ENCODE measurements at places on chromosomes 12 and 14.

DNA sequence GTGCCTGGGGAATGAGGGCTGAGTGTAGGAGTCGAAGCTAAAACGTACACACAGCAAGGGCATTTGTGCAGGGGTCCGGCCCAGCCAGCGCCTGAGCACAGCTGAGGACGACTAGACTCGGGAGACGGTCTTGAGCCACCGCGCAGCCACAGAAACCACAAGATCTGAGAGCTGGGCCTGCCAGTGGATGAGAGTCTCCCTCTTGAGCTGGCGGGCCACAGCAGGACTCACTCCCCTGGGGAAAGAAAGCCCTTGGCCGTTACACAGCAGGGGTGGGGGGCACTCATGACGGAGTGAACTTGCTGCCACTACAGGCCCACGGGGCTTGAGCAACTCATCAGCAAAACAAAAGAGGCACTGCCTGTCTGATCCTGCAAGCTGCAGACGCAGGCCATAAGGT lies 23.0 kb downstream of the STX2 start:
- DNase-seq: no peak

- no peak for DNase-seq
These were observed 139.2 kb downstream of the KICS2 start for GRCh38 chr12:64082866-64083268.

DNA sequence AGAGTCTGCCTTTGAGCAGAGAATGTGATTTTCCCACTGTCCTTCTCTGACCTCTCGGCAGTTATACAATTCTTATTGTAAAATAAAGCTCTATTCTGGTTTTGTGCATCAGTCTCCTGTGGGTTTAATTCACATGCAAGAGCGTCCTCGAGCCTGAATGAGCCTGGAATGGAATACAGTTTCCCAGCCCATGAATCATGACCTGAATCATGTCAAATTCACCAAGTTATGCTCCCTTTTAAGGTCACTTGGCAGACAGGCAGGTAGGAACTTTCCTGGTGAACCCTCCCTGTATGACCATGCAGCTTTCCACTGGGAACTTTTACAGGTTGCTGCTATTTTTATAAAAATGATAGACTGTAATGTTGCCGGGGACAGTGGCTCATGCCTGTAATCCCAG lies 41.7 kb downstream of the BICD1 start:
- DNase-seq: no peak

DNA sequence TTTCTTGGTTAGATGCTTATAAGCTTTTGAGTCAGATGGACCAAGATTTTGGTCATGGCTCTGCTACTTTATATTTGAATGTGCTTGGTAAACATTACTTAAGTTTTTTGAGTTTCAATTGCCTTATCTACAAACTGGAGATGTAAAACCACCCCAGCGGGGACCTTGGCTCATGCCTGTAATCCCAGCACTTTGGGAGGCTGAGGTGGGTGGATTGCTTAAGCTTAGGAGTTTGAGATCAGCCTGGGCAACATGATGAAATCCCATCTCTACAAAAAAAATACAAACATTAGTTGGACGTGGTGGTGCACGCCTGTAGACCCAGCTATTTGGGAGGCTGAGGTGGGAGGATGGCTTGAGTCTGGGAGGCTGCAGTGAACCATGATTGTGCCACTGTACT lies 11.2 kb downstream of the NECAP1 start:
- no peak for DNase-seq

GRCh38 chr12:116303929-116304328 lies 26.4 kb upstream of the MED13L start:
- DNase-seq: no peak

- no peak for DNase-seq
These were observed 469.8 kb downstream of the BCAT1 start for GRCh38 chr12:24479131-24479530.

DNA sequence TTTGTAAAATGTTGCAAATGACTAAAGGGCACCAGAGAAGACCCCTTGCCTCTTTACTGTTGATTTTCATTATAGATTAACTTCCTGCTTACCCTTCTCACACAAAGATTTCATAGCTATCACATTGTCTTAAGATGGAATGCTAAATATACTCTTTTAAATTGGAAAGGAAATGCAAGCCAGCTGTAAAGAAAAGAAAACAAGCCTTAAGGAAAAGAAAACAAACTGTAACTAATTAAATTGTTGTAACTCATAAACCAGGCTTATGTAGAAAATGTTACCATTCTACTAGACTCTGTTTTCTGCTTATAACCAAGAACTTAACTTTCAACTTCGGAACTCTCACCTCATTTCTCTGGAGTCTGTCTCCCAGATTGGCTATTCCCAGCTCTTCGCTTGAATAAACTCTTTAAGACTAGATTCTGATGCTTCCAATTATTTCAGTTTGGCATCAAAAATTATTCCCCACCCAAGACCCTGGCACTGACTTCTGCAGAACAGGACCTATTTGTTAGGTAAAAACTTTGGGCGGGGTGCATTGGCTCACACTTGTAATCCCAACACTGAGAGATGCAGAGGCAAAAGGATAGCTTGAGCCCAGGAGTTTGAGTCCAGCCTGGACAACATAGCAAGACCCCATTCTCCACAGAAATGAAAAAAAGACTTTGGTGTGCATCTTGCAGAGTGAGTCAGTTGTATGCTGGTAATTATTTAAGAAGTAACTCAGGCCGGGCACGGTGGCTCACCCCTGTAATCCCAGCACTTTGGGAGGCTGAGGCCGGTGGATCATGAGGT lies 36.6 kb upstream of the CIT start:
- DNase-seq: no peak

DNA sequence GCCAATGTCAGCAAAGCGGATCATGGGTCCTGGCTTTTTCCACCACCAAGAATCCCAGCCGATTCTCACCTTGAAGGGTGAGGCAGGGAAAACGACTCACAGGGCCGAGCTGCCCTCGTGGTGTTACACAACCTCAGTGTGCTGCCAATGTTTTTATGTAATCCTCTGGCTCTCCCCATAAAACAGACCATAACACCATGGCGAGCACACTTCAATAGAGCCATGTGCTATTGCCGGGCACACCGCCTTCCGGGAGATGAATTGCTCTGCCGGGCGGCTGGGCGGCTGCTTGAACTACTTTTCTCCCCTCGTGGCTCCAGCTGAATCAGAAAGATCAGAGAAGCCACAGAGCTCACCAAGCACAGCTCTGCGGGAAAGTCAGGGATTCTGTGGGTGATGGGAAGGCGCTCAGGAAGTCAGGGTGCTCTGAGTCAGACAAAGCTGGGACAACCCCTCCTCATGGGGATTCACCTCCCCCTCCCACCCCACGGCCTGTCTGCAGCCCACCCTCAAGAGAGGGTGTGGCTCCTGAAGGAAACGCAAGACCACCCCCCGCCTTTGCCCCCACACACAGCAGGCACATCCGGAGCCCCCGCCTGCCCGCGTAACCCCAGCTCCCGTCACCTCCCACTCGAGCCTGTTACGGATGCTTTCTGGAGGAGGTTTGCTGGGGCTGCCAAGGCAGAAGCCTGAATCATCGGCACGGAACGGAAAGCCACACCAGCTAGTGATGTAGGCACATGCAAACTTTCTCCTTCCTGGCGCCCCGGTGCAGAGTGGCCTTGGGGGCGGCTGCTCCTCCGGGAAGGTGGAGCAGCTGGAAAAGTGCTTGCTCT lies 1.8 kb downstream of the GALNT9 start:
- no peak for DNase-seq

- no peak for DNase-seq
These were observed 119.2 kb downstream of the TRMT5 start for GRCh38 chr14:60861545-60862140.

DNA sequence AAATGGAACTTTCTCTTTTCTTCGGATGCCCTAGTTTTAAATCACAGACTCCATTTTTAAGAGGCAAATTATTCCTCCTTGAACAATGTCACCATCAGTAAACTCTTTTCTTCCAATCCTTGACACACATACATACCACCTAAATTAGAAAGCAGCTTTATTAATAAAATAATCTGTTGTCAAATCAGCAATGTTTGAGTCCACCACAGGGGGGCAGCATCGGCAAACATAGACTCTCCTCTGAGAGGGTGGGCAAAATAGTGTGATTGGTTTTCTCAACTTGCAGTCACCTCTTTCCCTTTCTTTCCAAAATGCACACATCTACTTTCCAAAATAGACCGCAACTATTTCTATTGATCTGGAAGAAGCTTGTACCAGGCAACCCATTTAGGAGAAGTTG lies 438.4 kb upstream of the OR4E1 start:
- no peak for DNase-seq

DNA sequence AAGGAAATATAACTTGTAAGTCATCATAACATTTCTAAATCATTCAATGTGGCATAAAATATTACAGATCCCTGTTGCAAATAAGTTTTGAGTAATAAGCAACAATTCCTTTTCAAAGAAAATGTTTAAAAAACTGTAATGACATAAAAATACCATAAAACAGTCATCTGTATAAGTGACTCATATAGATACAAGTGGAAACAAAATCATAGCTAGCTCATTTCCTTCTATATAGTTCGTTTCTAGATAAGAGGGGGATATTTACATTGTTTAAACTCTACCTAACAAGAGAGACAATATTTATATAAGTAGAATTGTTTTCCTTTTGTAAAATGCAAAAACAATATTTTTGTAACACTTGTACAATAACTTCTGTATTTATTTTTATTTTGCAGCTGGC lies 148.9 kb downstream of the GRIP1 start:
- no peak for DNase-seq

GRCh38 chr14:51780741-51781140 lies 79.7 kb upstream of the GNG2 start:
- no peak for DNase-seq

GRCh38 chr12:53290661-53291060 lies 4.7 kb upstream of the PFDN5 start:
- no peak for DNase-seq

- DNase-seq: no peak
These were observed 27.0 kb downstream of the ZCRB1 start for GRCh38 chr12:42298887-42299286.

GRCh38 chr12:124786061-124786964 lies 77.4 kb downstream of the SCARB1 start:
- no peak for DNase-seq

GRCh38 chr12:16198884-16199283 lies 78.6 kb downstream of the SLC15A5 start:
- DNase-seq: no peak

DNA sequence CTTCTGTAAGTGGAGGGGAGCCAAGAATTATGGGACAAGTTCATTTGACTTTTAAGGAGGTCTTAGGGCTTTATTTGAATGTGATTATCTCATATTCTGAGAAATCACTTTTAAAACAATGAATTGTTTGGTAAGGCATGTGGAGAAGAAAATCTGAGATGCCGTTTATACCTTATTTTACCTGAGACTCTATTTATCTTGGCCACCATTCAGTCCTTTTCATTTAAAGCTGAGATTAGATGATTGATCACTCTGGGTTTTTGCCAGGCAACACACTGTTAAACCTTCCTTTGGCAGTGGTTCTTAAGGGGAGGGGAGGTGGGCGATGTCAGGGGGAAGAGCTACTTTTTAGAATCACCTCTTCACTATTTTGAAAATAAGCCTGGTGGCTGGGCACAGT lies 11.4 kb downstream of the CAND1 start:
- DNase-seq: peak; percentile 22

GRCh38 chr12:100024974-100025555 lies 40.3 kb upstream of the ANKS1B start:
- no peak for DNase-seq

DNA sequence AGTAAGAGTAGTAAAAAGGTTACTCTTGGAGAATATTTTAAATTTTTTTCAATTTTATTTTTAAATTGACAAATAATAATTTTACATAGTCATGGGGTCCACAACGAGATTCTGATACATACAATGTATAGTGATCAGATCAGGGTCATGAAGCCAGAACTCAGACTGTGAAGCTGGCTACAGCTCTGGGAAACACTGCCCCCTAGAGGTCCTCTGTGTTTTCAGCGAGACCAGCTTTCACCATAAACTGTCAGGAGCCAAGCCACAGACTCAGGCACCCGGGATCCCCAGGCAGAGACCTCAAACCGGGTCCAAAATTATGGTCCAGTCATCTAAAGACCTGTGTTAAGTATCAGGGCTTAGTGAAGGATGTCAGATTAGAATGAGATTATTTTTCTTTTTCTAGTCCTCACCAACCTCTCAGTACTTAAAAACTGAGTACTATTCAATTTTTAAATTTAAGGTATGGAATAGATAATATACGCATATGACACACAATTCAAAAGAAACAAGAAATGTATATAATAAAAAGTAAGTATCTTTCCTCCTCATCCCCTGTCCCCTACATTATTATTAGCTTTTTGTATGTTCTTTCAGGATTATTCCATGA lies 397.1 kb downstream of the MDGA2 start:
- DNase-seq: peak; percentile 79

DNA sequence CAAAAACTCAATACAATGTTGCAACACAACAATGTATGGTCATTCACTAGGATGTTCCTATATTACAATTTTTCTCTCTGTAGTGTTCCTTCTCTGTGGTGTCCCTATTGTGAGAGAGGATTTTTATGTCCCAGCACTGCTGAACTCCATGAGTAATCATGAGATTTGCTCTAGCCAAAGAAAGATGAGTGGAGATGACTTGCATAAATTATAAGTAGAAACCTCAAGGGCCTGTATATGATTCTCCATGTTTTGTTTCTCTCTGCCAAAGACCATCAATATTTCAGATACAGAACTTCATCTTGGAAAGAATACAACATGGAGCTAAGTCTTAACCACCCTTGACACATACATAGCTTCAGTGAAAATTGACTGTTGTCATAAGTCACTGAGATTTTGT lies 579.1 kb downstream of the TMTC2 start:
- no peak for DNase-seq

DNA sequence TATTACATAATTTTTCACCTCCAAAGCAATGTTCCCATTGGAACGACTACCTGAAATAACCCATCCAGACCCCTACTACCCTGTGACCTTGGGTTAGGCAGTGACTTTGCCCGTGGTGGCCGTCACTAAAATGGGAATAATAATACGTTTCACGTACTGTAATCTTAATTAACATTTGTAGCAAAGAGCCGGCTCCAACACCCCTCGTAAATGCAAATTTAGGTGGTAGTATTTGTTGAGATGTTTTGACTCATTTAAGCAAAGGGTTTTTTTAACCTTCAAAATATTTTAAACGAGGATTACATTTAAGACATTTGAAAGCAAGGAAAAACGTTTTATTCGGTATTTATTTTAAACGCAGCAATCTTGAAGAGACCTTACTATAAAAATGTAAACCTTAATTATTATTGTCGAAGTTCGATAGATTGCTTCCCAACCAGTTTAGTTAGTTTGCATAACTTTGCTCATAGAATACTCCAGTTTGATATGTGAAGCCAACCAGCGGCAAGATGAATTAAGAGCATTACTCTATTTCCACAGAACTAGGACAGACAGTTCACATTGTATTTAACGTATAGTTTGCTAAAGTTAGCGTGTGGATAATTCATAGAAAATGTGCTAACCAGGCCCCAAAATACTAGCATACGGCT lies 1.4 kb upstream of the ARID2 start:
- DNase-seq: no peak

- DNase-seq: no peak
These were observed 283.2 kb downstream of the RPAP3 start for GRCh38 chr12:47422611-47423010.

- no peak for DNase-seq
These were observed 1.2 kb upstream of the SH2B3 start for GRCh38 chr12:111404362-111405148.
